RWPE2 (cell line): ENCODE measurements at places on chromosomes 4 and X.

- DNase-seq: no peak
- H3K27me3 ChIP-seq: no peaks in the 10 kb centered on the region
- H3K4me1 ChIP-seq: peaks cover 27% of the 10 kb centered on the region
- H3K27ac ChIP-seq: peak overlapping the region; percentile 87
- H3K4me3 ChIP-seq: no peak overlapping the region
- H3K36me3 ChIP-seq: no peaks in the 10 kb centered on the region
Observed at GRCh38 chr4:61373901-61374440, 173.8 kb downstream of the ADGRL3 start.

DNA sequence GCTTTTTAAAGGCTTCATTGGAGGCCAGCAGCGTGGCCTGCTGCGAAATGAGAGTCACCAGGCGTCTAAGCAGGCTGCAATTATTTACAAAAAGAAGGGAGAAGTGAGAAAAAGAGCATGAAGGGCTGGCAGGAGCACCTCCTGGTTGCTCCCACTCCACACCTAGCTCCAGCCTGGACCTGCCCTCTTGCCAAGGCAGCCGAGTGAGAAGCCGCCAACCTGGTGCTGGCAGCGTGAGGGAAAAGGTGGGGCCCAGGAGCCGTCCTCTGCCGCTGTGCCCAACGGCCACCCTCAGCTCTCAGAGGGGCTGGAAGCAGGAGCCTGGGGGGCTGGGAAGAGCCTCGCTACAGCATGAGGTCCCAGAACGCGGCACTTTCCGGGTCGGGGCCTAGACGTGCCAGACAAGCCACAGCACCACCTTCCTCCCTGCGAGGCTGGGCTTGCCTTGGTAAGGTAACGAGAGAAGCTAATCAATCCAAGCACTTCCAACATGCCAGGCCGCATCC is 16.3 kb downstream of the SLC6A8 start:
- DNase-seq: no peak
- H3K4me1 ChIP-seq: no peaks in the 10 kb centered on the region
- peaks cover 10% of the 10 kb centered on the region; the same call in 1 of the 2 replicates for H3K36me3 ChIP-seq
- no peaks in the 10 kb centered on the region for H3K27me3 ChIP-seq
- H3K27ac ChIP-seq: peak overlapping the region; percentile 20
- no peak overlapping the region for H3K4me3 ChIP-seq

GRCh38 chr4:39044956-39045826 is 13.0 kb upstream of the TMEM156 start:
- H3K4me3 ChIP-seq: peak overlapping the region; percentile 99
- H3K4me1 ChIP-seq: peaks cover 44% of the 10 kb centered on the region
- no peaks in the 10 kb centered on the region for H3K27me3 ChIP-seq

GRCh38 chr4:159303435-159303834 is 200.6 kb downstream of the RAPGEF2 start:
- H3K27ac ChIP-seq: no peak overlapping the region
- DNase-seq: no peak
- 0 out of 2 replicates have a peak, but pooled peaks cover 3% of the 10 kb centered on the region for H3K36me3 ChIP-seq
- peaks cover 21% of the 10 kb centered on the region for H3K4me1 ChIP-seq
- no peak overlapping the region for H3K4me3 ChIP-seq

GRCh38 chr4:52358366-52358765 is 300.7 kb downstream of the USP46 start:
- no peak for DNase-seq
- H3K27ac ChIP-seq: no peak overlapping the region
- H3K36me3 ChIP-seq: no peaks in the 10 kb centered on the region
- H3K27me3 ChIP-seq: no peaks in the 10 kb centered on the region
- no peak overlapping the region for H3K4me3 ChIP-seq
- H3K4me1 ChIP-seq: no peaks in the 10 kb centered on the region

- peaks cover 15% of the 10 kb centered on the region for H3K4me1 ChIP-seq
- no peaks in the 10 kb centered on the region for H3K36me3 ChIP-seq
- H3K4me3 ChIP-seq: no peak overlapping the region
- peak overlapping the region; percentile 76 for H3K27ac ChIP-seq
- no peak for DNase-seq
- no peaks in the 10 kb centered on the region for H3K27me3 ChIP-seq
Observed at GRCh38 chr4:161714931-161715330, 448.9 kb downstream of the FSTL5 start.

DNA sequence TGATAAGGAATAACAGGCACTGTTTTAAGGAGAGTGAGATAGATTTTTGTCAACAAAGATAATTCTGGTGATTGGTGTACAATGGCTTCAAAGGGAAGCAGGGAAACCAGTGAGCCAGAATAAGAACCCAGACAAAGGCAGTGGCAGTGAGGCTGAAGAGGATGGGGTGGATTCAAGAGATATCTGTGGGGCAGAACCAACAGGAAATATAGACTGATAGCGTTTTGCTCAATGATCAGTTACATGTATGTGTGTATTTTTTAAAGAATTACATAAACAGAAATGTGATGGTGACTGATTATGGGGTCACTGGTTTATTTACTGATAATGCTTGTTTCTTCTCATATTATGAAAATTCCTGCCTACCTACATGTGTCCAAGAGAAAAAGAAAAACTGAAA is 66.4 kb downstream of the AMMECR1 start:
- H3K27ac ChIP-seq: no peak overlapping the region
- no peak overlapping the region for H3K4me3 ChIP-seq
- DNase-seq: no peak
- no peaks in the 10 kb centered on the region for H3K36me3 ChIP-seq
- no peaks in the 10 kb centered on the region for H3K27me3 ChIP-seq

GRCh38 chr4:168167714-168168284 is 75.5 kb downstream of the ANXA10 start:
- no peaks in the 10 kb centered on the region for H3K27me3 ChIP-seq
- DNase-seq: no peak
- H3K36me3 ChIP-seq: no peaks in the 10 kb centered on the region
- no peaks in the 10 kb centered on the region for H3K4me1 ChIP-seq
- H3K4me3 ChIP-seq: no peak overlapping the region
- no peak overlapping the region for H3K27ac ChIP-seq

GRCh38 chrX:107699616-107700015 is 71.3 kb downstream of the PRPS1 start:
- H3K4me1 ChIP-seq: peaks cover 9% of the 10 kb centered on the region
- no peak overlapping the region for H3K4me3 ChIP-seq
- no peak for DNase-seq
- no peaks in the 10 kb centered on the region for H3K36me3 ChIP-seq

GRCh38 chrX:12779534-12779933 is 11.7 kb upstream of the PRPS2 start:
- no peak overlapping the region for H3K27ac ChIP-seq
- H3K4me1 ChIP-seq: no peaks in the 10 kb centered on the region
- no peaks in the 10 kb centered on the region for H3K27me3 ChIP-seq
- no peak overlapping the region for H3K4me3 ChIP-seq
- no peaks in the 10 kb centered on the region for H3K36me3 ChIP-seq

DNA sequence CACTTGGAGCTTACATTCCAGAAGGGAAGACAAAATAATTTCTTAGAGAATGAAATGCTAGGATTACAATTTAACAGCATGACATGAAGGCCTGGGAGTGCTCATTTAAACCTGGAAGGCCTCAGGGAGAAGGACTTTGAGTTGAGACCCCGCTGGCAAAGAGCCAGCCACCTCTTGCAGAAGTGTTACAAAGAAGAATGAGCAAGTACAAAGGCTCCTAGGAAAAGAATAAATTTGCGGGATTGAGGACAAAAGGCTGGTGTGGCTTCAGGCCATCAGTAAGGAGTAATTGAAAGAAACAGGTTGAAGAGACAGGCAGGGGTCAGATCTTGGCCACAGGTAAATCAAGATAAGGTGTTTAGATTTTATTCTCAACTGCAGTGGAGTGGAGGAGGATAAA is 3.1 kb upstream of the ELOVL6 start:
- no peaks in the 10 kb centered on the region for H3K27me3 ChIP-seq
- no peaks in the 10 kb centered on the region for H3K36me3 ChIP-seq
- H3K4me1 ChIP-seq: no peaks in the 10 kb centered on the region

- H3K27me3 ChIP-seq: no peaks in the 10 kb centered on the region
- no peak for DNase-seq
- H3K4me1 ChIP-seq: no peaks in the 10 kb centered on the region
- no peak overlapping the region for H3K27ac ChIP-seq
Observed at GRCh38 chrX:150879855-150880807, 18.3 kb downstream of the CD99L2 start.

- H3K36me3 ChIP-seq: no peaks in the 10 kb centered on the region
- peaks cover 5% of the 10 kb centered on the region for H3K4me1 ChIP-seq
- DNase-seq: no peak
Observed at GRCh38 chr4:149347139-149347538, 468.5 kb downstream of the IQCM start.

GRCh38 chr4:100510551-100510950 is 7.3 kb downstream of the EMCN start:
- no peak for DNase-seq
- H3K4me1 ChIP-seq: peaks cover 7% of the 10 kb centered on the region
- no peak overlapping the region for H3K4me3 ChIP-seq
- no peak overlapping the region for H3K27ac ChIP-seq

- no peaks in the 10 kb centered on the region for H3K4me1 ChIP-seq
- no peaks in the 10 kb centered on the region for H3K36me3 ChIP-seq
- no peak overlapping the region for H3K4me3 ChIP-seq
- no peak overlapping the region for H3K27ac ChIP-seq
Observed at GRCh38 chr4:67051000-67051789, 494.1 kb downstream of the CENPC start.

DNA sequence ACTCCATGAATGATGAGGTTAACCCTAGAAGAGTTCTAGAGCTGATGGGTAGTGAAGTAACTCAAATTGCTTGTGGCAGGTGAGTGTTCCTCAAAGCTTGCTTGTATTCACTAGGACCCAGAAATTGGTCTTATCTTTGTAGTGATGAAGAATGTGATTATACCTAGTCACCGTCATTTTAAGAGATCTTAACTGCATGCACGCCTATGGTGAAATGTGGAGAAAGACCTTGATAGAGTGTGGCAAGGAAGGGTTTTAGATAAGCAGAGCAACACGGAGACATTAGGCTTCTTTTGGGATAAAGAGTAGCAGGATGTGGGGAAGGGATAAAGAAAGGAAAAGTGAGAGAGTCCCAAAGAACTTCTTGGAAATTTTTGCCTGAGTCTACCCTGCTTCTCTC is 42.4 kb downstream of the NAP1L5 start:
- H3K27me3 ChIP-seq: no peaks in the 10 kb centered on the region
- no peak for DNase-seq
- H3K4me1 ChIP-seq: peaks cover 16% of the 10 kb centered on the region
- H3K4me3 ChIP-seq: no peak overlapping the region

DNA sequence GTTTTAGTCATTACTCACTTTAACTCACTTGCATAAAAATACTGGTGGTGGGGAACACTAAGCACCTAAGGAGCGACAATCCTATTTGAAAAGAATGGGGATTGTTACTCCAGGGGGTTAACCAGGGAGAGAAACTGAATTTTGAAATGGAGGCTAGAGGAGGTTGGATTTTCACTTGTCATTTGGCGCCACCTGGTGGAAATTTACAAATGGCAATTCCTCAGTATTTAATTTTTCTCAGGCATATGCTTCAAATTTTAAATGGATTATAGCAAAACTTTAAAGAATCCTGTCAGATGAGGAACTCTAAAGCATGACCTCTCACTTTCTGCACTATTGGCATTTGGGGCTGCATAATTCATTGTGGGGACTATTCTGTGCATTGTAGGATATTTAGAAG is 2.7 kb upstream of the GEMIN8 start:
- peaks cover 11% of the 10 kb centered on the region for H3K4me1 ChIP-seq
- H3K27me3 ChIP-seq: no peaks in the 10 kb centered on the region
- no peaks in the 10 kb centered on the region for H3K36me3 ChIP-seq
- no peak for DNase-seq

GRCh38 chr4:53233114-53233795 is 132.6 kb downstream of the SCFD2 start:
- no peaks in the 10 kb centered on the region for H3K36me3 ChIP-seq
- no peaks in the 10 kb centered on the region for H3K27me3 ChIP-seq
- H3K4me1 ChIP-seq: no peaks in the 10 kb centered on the region
- H3K4me3 ChIP-seq: no peak overlapping the region
- no peak for DNase-seq
- H3K27ac ChIP-seq: no peak overlapping the region

DNA sequence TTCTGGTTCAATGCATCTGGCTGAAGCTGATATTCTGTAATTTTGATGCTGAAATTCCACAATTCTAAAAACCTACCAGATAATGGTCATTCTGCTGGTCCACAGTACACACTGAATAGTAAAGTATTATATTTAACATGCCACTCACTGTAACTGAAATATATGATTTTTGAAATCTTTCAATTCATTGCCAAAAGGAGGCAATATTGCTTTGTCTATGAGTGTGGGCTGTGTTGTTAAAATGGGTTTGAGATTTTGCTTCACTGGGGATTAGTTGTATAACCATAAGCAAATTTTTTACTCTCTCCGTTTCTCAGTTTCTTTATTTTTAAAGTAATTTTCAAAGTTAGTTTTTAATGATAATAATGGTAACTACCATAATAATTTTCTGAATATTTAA is 1404.1 kb upstream of the IGFBP7 start:
- H3K4me3 ChIP-seq: no peak overlapping the region
- no peak for DNase-seq
- H3K4me1 ChIP-seq: no peaks in the 10 kb centered on the region
- H3K27me3 ChIP-seq: no peaks in the 10 kb centered on the region
- no peaks in the 10 kb centered on the region for H3K36me3 ChIP-seq

DNA sequence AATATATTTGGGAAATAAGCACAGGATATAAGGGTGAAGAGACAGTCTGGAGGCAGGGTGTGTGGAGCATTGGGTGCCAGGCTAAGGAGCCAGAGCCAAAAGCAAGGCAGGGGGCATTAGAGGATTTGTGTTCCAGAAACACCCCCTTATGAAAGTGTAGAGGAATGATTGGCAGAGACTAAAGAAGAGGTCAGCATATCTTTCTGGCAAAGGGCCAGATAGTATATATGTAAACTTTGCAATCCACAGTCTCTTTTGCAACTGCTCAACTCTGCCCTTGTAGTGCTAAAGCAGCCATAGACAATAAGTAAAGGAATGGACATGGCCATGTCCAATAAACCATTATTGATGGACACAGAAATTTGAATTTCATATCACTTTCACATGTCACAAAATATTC is 3.6 kb upstream of the SLC9A6 start:
- H3K27me3 ChIP-seq: no peaks in the 10 kb centered on the region
- H3K36me3 ChIP-seq: no peaks in the 10 kb centered on the region
- H3K4me1 ChIP-seq: peaks cover 7% of the 10 kb centered on the region
- no peak for DNase-seq
- H3K4me3 ChIP-seq: no peak overlapping the region
- H3K27ac ChIP-seq: no peak overlapping the region

DNA sequence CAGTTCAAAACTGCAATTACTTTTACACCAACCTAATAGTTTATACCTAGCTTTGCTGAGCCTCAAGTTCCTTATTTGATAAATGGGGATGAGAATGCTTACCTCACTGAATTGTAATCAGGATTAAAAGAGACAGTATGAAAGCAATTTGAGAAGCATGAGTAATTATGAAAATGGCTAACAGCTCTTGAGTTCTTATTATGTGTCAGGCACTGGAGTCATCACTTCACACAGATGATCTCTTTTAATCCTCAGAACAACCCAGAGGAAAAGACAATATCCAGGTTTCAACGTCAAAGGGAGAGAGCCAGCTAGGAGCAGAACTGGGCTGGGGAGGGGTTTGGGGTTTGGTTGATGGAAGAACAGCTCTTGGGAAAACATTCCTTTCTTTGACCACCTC is 221.0 kb upstream of the NWD2 start:
- peaks cover 3% of the 10 kb centered on the region for H3K27me3 ChIP-seq
- H3K4me3 ChIP-seq: no peak overlapping the region
- no peaks in the 10 kb centered on the region for H3K36me3 ChIP-seq
- H3K4me1 ChIP-seq: no peaks in the 10 kb centered on the region
